SW 1271 (cell line): ENCODE measurements at places on chromosomes 6 and 20.

GRCh38 chr6:112005013-112005371 lies 48.9 kb upstream of the CCN6 start:
- DNase-seq: no peak

GRCh38 chr6:84332139-84333034 lies 104.9 kb upstream of the CEP162 start:
- DNase-seq: no peak

- DNase-seq: no peak
Measured at GRCh38 chr6:43391440-43392031, 22.1 kb upstream of the ZNF318 start.

- peak; percentile 8 for DNase-seq
Measured at GRCh38 chr6:111727802-111728201, 122.1 kb upstream of the TRAF3IP2 start.

- no peak for DNase-seq
Measured at GRCh38 chr20:46004187-46004586, 4.5 kb upstream of the MMP9 start.

GRCh38 chr6:162728197-162728596 lies 423 bp downstream of the PACRG start:
- DNase-seq: no peak

DNA sequence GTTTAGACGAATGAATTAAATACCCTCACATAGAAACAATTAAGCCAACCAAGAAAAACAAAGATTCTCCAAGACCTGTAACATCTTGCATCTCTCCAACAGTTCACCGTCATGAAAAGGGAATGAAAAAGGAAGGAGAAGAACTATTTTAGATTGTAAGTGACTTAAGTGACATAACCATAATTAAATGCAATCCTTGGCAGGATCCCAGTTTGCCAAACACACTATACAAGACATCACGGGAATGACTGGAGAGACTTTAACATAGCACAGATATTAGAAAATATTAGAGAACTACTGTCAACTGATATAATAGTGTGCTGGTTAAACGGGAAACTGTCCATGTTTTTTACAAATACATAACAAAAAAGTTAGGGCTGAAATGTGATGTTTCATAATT lies 22.2 kb downstream of the EPB41L2 start:
- no peak for DNase-seq

- no peak for DNase-seq
Measured at GRCh38 chr6:65398851-65399250, 308.2 kb downstream of the EYS start.

DNA sequence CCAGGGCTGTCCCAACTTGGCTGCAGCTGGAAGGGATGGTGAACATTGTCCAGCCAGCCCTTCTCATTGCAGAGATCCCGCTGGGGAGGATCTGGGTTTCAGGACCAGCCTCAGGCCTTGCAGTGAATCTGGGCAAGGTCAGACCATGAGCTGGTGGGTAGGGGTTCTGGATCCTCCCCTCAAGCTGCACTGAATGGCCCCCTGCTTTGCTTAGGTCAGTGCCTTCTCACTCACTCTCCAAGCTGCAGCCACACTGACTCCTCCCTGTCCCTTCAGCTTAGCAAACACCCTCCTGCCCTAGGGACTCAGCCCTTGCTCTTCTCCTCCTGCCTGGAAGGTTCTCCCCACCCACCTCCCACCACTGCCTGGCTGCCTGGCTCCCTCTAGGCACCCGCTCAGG lies 95.3 kb upstream of the KCNG1 start:
- DNase-seq: no peak

DNA sequence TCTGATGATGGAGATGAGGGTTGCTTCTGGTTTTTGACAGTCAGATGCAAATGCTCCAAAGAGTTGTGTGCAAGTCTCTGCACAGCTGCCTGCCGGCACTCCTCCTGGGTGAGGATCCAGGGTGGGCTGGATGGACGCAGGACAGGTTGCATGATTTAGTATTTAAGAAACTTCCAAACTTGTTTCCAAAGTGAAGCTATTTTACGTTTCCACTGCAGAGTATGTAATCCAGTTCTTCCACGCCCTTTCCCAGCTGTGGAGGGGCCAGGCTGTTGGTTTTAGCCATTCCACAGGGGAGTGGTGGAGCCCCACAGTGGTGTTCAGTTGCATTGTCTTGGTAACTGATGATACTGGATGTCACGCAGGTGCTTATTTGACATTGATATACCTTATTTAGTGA lies 157.3 kb downstream of the THBS2 start:
- DNase-seq: no peak

DNA sequence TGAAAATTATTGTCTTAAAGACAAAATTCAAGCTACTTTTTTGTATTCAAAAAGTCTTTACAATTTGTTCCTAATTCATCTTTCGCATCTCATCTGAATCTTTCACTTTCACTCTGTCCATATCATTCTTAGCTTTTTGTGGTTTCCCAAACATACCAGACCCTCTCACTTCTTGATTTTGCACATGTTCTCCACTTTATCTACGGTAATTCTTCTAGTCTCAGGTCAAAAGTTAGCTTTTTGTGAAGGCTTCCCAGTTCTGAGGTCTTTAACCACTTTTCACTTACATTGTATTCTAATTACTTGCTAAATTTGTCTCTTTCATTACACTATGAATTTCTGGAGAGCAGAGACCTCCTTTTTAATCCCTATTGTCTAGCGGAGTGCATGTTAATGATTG lies 34.6 kb upstream of the EPHA7 start:
- DNase-seq: no peak

- no peak for DNase-seq
Measured at GRCh38 chr6:139395891-139396301, 21.4 kb upstream of the CITED2 start.

- DNase-seq: no peak
Measured at GRCh38 chr6:134961366-134961765, 11.5 kb upstream of the ALDH8A1 start.

DNA sequence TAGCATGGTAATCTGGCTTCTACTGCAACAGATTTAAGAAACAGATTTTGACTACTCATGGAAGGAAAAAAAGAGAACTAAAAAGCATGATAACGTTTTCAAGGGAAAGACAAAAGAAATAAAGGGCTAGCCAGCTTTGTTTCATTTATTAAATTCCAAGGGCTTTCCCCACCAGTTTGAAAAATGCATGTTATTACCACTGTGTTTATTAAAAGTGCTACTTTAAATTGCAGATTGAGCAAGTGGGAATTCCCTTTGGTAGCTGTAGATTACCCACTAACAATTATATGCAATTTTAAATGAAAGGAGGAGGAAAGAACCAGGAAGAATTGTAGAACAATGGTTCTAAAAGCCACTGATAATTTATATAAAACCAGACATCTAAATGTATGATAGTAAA lies 40.6 kb upstream of the NHSL1 start:
- DNase-seq: no peak

- DNase-seq: no peak
Measured at GRCh38 chr6:129730477-129731165, 20.6 kb upstream of the ARHGAP18 start.

DNA sequence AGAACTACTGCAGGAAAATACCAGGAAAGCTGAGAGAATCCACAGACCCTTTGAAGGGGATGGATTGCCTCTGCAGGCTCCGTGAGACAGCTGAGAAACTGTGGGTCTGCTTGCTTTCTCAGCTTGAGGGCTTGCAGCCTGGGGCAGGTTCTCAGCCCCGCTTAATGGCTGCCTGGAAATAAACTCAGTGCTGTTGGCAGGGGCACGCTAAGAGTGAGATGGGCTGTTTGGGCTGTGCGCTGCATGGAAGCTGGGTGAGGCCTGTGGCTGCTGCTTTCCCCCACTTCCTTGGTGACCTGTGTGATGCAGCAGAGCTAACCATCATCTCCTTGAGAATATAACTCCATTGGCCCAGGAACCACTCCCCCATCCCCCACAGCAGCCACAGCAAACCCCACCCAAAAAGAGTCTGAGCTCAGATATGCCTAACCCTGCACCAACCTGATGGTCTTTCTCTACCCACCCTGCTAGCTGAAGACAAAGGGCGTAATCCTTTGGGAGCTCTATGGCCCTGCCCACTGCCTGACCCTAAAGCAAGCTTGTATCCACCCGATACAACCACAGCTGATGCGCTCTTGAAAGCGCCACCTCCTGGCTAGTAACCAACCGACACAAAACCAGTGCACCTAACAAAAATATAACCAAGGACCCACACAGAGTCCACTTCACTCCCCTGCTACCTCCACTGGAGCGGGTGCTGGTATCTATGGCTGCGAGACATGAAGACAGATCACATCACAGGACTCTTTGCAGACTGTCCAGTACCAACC lies 800.6 kb upstream of the MAP3K7 start:
- DNase-seq: no peak

DNA sequence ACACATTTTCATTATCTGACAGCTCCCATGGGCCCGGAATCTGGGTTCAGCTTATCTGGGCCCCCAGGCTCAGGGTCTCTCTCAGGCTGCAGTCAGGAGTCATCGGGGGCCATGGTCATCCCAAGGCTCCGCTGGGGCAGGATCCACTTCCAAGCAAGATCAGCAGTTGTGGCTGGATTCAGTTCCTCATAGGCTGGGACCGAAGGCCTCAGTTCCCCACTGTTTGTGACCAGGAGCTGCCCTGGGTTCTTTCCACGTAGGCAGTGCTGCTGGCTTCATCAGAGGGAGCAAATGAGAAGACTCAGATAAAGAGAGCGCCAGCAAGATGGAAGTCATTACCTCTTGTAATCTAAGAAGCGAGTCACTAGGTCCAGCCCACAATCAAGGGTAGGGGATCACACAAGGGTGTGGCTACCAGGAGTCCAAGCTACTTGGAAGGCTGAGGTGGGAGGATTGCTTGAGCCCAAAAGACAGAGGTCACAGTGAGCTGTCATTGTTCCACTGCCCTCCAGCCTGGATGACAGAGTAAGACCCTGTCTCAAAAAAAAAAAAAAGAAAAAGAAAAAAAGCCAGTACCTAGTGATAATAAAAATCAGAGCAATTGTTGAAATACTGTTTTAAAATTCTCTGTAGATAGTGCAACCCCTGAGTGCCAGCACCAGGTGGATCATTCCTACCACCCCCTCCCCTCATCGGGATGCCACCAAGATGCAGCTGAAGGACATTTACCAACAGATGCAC lies 162.7 kb downstream of the NFATC2 start:
- DNase-seq: no peak

- no peak for DNase-seq
Measured at GRCh38 chr6:19841181-19841580, 4.0 kb downstream of the ID4 start.

DNA sequence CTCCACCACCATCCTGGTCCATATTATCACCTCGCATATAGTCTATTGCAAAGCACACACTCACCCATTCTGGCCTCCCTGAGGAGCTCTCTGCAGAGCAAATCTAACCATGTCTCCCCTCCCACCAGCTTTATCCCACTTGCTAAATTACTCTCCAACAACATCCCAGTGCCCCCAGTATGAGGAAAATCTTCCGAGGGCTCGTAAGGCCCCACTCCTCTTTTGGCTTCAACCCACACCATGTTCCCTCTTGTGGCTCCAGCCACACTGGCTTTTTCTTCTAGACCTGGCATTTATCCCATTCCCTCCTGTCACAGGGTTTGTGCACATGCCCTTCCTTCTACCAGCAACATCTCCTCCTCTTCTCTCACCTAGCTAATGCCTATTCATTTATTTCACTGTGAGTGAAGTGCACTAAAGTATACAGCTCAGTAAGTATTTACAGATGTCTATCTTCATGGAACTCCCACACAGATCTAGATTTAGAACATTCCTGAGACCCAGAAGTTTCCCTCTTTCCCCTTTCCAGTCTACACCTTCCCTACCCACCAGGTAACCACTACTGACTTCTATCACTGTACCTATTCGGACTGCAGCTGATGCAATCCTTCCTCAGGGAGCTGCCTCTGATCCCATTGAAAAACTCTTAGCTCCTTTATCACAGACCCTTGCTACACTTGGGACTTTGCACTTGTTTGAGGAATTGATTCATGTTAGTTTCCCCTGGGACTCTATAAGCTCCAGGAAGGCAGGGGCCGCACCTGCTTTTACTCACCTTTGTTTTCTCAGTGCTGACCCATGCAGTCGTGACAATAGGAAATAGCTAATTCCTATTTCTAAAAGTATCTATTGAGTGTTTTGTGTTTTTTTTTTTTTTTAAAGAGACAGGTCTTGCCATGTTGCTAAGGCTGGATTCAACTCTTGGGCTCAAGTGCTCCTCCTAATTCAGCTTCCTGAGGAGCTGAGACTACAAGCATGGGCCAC lies 15.5 kb downstream of the MRPL14 start:
- DNase-seq: no peak

DNA sequence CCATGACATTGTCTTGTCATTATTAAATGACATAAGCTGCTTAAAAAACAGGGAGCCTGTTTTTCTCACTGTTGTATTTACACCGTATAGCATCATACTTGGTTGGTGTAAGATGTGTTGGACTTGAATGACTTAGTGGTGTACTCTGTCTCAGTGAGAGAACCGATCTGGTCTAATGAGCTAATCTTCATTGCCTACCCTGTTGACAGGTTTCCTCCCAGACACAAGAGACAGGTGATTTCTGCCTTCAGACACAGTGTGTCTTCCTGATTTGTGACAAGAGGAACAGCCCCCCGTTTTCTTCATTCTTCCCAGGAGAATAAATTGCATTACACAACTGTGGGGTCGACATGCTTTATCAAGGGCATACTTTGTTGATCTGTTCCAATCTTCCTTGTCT lies 137.2 kb upstream of the ID4 start:
- no peak for DNase-seq

- DNase-seq: no peak
Measured at GRCh38 chr20:63877755-63878470, 12.8 kb downstream of the TPD52L2 start.

GRCh38 chr20:8050157-8050837 lies 30.7 kb upstream of the TMX4 start:
- DNase-seq: no peak

DNA sequence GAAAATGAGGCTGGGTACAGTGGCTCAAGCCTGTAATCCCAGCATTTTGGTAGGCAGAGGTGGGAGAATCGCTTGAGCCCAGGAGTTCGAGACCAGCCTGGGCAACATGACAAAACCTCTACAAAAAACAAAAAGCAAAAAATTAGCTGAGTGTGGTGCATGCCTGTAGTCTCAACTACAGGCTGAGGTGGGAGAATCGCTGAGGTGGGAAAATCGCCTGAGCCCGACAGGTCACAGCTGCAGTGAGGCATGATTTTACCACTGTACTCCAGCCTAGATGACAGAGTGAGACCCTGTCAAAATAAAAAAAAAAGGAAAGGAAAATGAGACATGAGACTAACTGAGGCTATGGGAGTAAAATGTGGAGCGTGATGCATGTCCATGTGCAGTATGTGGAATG lies 88.0 kb upstream of the CD83 start:
- no peak for DNase-seq
